ENCODE measurements at places on chromosomes 4 and X.

DNA sequence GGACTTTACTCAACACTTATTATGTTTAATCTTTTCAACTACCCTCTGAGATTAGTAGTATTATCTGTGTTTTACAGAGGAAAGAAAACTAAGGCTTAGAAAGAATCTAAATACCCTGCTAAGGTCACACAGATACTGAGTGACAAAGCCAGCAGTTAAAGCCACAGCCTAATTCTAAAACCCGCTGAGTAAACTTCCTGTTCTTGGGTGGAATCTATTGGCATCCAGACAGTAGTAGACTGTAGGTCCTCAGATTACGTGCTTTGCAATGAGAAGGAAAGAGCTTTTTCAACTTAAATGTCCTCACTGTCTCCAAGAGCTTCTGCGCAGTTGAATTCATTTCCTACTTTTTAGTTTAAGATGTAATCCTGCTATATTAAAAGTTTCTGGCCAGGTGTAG, 126.0 kb downstream of the TENM3 start:
- DNase-seq, result no peak

DNA sequence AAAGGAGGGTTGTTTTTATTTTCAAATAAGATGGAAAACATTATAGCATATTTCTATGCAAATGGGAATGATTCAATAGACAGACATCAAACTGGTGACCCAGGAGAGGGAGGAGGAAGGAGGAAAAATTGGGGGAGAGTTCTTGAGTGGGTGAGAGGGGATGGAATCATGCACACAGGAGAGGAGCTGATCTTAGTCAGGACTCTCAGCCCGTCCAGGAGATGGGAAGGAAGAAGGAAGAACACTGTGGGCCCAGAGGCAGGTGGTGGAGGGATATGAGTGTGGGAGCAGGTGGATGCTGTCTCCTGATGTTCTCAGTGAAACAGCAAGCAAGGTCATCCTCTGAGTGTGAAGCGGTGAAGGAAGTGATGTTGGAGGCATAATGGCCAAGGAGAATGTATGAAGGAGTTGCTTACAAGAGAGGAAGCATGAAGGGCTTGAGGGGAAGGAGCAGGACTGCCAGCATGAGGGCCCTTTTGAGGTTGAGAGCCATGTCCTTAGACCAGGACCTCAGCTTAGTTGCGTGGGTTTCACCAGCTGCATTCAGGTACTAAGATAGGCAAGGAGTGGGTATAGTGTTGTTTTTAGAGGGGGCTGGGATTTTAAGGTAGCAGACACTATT, 161.7 kb upstream of the NAP1L5 start:
- no peak for DNase-seq

GRCh38 chr4:126130215-126130614, 815.5 kb downstream of the FAT4 start:
- no peak for DNase-seq

GRCh38 chrX:53354669-53355068, 67.8 kb downstream of the SMC1A start:
- no peak for DNase-seq

GRCh38 chr4:179447308-179447707, 2005.1 kb upstream of the AGA start:
- DNase-seq, result no peak

DNA sequence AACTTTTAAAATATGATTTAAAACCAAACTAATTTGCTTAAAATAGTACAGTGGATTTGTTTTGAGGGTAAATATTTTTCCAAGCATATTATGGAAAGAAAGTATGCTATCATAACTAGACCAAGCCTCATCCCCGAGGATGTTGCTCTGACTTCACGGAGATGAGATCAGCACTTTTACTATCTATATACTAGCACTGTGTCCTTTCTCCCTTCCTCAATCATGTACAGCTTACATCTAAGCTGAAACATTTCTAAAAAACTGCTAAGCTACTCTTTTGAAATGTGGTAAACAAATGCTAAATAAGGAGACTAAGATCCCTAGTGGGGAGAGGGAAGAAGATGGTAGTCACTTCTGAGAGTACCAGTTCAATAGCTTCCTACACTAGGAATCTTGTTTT, 23.8 kb downstream of the AMMECR1 start:
- no peak for DNase-seq

DNA sequence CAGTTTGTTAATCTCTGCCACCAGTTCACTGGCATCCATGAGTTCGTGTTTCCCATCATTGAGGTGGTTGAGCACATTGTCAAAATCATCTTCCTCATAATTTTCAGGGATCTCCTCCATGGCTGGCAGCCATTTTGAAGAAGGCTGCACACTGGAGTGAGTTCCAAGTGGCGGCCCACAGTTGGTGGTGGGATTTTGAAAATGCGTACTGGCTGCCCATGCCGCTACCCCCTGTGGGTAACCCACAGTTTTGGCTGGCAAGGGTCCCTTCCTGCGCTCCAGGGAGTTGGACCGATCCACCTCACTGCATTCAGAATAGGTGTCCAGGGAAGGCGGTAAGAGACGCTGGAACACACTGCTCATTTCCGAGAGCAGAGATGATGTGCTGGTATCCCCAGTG, 11.2 kb downstream of the PCDH18 start:
- no peak for DNase-seq

DNA sequence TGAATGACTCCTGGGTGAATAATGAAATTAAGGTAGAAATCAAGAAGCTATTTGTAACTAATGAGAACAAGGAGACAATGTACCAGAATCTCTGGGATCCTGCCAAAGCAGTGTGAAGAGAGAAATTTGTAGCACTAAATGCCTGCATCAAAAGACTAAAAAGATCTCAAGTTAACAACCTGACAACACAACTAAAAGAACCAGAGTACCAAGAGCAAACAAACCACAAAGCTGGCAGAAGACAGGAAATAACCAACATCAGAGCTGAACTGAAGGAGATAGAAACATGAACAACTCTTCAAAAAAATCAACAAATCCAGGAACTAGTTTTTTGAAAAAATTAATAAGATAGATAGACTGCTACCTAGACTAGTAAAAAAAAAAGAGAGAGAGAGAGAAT, 8.4 kb downstream of the CFAP299 start:
- no peak for DNase-seq

DNA sequence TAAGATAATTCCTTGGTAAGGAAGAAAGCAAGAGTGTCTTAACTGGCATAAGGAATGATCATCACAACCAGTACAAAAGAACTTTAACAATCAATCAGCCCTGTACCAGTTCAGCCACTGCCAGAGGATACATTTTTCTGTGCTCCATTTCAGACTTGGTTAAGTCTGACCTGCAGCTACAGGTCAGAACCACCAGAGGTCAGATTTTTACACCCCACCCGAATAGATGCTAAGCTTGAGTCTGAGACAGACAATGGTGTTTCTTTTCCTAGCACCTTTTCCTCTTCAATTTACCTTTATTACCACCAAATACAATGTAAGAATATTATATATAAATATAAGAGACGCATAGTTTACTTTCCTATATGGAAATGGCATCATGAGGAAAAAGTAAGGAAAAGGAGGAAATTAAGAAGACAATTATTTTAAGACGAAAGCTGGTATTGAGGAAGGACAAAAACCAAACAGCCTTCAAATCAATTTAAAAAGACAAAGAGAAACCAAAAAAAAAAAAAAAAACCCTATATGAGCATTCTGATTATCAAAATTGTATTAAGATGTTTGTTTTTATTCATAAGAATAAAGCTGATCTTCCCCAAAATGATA, 215.3 kb upstream of the TTC29 start:
- DNase-seq, result no peak

- no peak for DNase-seq
Measured at GRCh38 chr4:25575611-25576010, 80.0 kb upstream of the SLC34A2 start.

GRCh38 chr4:122639181-122639580, 18.3 kb upstream of the IL21 start:
- no peak for DNase-seq

- no peak for DNase-seq
Measured at GRCh38 chrX:85111347-85111746, 107.7 kb downstream of the APOOL start.

DNA sequence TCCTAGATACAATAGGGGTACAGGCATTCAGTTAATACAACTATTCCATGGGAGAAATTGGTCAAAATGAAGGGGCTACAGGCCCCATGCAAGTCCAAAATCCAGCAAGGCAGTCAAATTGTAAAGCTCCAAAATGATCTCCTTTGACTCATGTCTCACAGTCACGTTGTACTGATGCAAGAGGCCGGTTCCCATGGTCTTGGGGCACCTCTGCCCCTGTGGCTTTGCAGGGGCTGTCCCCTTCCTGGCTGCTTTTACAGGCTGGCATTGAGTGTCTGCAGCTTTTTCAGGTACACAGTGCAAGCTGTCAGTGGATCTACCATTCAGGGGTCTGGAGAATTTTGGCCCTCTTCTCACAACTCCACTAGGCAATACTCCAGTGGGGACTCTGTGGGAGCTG, 12.5 kb upstream of the ASIC5 start:
- no peak for DNase-seq

- no peak for DNase-seq
Measured at GRCh38 chr4:127238956-127239475, 393.7 kb upstream of the INTU start.

- no peak for DNase-seq
Measured at GRCh38 chr4:108001540-108002135, 11.9 kb downstream of the HADH start.

DNA sequence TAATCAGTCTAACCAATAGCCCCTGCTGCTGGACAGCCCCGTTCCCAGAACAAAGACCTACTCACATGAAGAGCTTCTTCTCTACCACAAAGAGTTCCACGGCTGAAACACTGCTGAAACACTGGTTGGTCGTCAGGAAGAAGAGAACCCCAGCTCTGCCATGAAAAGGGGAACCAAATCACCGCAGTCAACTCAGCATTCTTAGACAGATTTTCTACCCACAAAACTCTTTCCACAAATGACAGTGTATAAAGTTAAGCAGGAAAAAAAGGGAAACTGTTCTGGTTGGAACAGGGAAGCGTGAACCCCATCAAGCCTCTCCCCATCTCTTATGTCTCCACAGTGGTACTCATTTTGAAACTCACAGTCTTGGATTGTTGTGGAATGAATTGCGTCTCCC, 57.3 kb downstream of the ABCG2 start:
- DNase-seq, result no peak

DNA sequence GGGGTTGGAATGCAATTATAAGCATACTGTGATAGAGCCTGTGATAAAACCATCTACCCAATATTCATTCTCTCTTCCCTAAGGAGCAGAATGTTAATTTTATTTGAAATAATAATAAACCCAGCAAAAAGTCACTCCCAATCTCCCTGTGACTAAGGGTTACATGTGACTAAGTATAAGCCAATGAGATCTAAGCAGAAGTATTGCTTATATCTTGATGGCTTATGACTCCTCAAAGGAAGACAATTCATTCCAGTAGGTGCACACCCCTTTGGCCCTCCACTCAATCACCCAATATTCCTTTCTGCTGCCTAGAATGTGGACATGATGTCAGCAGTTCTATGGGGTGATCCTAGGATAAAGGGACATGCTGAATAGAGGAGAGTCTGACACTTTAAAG, 224.6 kb downstream of the ADAMTS3 start:
- DNase-seq, result no peak

DNA sequence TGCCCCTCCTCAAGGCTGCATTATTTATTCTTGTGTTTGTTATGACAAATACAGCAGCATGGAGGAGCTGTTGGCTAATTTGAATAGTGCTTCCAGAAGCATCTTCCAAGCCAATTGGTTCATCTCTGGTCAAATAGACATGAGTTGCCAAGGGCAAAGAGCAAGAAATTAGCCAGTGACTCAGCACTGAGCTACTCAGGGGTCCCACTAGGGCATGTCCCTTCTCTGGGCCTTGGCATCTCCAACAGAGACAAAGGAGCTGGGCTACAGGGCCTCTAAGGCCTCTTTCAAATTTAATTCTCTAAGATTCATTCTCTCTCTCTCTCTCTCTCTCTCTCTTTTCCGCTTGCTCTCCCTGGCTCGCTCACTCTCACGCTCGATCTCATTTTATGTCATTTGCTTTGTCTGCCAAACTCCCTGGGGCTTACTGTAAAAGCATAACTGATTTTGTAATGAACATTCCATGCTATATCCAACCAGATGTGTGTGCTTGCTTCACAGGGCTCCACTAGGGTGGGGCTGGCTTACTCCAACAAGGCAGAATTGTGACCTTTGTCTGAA, 86.7 kb upstream of the MAGEA4 start:
- no peak for DNase-seq
